ENCODE measurements at places on chromosomes 1 and 21. TPM values are rescaled to one million over a fixed set of nuclear protein-coding genes. Genes with fewer than 3 reads are reported as not detected.
A peak's percentile ranks its signal among the peaks of the same experiment; 100 is the strongest.

DNA sequence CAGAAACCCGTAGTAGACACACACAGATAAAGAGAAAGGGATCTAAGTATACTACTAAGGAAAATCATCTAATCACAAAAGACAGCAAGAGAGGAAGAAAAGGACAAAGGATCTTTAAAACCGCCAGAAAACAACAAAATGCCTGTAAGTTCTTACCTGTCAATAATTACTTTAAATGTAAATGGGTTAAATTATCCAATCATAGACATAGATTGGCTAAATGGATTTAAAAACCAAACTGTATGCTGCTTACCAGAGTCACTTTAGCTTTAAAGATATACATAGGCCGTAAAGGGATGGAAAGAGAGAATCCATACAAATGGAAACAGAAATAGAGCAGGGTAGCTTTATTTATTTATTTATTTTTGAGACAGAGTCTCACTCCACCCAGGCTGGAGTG is 44.0 kb downstream of the FLVCR1 start:
- no peak for DNase-seq

DNA sequence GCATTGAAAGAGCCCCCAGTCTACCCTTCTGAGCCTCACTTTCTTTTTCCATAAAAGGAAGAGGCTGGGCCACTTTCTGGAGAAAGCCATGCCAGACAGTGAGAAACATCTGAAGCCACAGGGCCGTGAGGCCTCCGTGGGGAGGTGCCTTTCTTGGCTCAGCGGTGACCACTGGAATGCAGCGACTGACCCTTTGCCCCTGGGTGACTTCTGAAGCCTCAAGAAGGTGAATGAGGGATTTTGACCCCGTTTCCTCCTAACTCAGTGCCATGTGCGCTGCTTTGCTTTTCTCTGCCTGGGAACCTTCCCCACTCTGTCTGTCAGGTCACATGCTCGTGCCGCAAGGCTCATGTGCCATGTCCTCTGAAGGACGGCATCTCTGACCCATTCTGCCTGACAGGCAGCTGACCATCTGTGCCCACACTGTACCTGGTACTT is 44.7 kb upstream of the A3GALT2 start:
- DNase-seq: peak; percentile 57

DNA sequence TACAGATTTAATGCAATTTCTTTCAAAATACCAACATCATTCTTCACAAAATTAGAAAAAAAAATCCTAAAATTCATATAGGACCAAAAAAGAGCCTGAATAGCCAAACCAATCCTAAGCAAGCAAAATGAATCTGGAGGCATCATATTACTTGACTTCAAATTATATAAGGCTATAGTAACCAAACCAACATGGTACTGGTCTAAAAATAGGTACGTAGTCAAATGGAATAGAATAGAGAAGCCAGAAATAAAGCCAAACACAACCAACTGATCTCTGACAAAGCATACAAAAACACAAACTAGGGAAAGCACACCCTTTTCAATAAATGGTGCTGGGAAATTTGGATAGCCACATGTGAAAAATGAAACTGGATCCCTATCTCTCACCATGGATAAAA is 112.3 kb upstream of the TSPAN2 start:
- no peak for DNase-seq

GRCh38 chr1:91171898-91172297 is 150.1 kb upstream of the ZNF644 start:
- no peak for DNase-seq

DNA sequence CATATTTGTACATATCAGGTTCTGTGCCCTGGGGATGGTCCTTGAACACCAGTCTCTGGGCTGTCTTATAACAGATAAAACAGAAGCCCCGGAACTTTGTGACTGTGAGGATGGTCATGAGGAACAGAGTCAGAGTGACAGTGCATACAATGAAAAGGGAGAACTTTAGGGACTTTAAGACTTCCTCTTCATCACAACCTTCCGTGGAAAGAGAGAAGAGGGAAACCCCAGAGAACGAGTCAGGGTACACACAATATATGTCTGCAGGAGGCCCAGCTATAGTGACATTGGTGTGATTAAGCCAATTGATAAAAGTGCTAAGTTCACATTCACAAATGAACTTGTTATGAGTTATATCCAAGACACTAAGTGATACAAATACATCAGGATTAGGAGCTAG is 32.1 kb downstream of the TLR5 start:
- DNase-seq: no peak

GRCh38 chr1:147567594-147568381 is 26.5 kb downstream of the BCL9 start:
- DNase-seq: peak; percentile 53

- DNase-seq: no peak
These were observed 17.3 kb upstream of the RBM15 start for GRCh38 chr1:110321846-110322245.

- DNase-seq: no peak
These were observed 138.9 kb upstream of the SOD1 start for GRCh38 chr21:31520561-31521098.

DNA sequence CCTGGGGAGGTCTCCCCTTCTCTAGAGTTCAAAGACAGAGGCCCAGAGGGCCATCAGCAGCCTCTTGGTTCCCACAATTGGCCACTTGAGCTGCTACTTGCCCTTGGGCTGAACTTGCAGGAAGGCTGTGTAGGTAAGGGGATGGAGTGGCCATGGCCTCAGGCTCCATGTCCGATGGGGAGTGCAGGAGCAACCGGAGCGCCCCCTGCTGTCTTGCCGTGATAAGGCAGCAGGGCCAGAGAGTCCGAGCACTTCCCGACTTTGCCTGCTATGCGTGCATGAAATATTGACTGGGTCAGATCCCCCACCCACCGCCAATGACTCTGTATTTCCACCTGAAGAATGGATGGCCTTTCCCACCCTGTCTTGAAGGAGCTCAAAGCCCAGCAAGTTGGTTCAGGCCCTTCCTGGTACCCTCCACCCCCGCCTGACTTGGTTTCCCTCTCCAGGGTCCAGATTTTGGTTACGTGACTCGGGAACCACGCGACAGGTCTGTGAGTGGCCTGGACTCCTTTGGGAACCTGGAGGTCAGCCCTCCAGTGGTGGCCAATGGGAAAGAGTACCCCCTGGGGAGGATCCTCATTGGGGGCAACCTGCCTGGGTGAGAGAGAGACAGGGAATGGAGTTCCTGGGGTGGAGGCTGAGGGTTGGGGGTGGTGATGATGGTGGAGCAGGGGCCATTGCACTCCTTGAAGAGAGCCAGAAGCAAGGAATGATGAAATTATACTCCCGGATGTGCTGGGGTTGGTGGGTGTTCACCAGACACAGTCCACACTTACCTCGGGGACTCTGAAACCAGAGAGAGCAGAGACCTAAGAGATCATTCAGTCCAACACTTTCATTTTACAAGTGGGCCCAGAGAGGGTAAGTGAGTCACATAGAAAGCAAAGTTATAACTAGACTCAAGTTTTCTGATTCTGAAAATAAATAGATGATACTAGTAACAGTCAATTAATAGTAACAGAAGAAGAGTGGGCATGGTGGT is 25.6 kb downstream of the PADI3 start:
- DNase-seq: peak; percentile 72

DNA sequence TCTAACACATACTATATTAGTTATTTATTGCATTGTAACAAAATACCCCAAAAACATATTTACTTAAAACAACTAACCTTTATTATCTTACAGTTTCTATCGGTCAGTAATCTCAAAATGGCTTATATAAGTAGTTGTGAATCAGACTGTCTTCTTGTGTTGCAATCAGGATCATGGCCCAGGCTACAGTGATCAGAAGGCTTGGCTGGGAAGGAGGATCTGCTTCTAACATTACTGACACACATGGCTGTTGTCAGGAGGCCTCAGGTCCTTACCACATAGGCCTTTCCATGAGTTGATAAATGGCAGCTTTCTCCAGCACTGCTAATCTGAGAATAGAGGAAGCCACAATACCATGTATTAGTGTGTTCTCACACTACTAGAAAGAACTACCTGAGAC is 33.7 kb downstream of the CFH start:
- no peak for DNase-seq

GRCh38 chr21:46404306-46404705 is 54.4 kb upstream of the DIP2A start:
- no peak for DNase-seq

GRCh38 chr1:26315874-26316850 is 1.6 kb upstream of the CD52 start:
- no peak for DNase-seq

DNA sequence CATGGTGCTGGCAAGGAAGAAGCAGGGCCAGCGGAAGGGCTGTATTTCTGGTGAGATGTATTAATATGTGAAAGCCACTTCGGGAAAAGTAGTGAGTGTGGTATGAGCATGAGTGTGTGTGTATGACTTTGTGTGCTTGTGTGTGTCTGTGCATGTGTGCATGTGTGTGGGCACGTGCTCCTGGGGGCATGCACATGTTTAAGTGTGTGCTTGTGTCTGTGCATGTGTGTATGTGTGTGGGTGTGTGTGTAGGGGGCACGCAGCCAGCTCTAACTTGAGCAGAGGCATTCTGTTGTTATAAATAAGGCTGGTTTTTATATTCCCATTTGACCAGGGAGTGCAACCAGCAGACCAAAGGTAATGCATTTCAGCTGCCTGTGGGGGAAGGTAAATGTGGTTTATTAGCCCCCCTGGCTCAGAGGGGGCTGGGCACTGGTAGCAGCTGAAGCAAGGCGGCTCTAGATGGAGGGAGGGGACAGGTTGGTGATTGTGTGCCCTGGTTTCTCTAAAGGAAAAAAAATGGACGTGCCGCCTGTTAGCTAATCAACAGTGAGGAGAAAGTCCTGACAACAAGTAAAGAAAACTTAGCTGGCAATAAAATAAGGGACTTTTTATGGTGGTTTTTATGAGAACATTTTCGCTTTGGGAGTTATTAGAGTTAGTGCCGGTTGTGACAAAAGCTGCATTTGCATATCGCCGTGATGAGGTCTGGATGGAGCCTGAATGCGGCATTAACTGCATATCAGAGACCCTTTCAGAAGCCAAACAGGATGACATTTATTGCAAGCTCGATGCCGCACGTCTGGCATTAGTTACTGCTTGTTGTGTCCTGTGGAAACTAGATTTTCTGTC is 180.1 kb downstream of the CAMTA1 start:
- no peak for DNase-seq

DNA sequence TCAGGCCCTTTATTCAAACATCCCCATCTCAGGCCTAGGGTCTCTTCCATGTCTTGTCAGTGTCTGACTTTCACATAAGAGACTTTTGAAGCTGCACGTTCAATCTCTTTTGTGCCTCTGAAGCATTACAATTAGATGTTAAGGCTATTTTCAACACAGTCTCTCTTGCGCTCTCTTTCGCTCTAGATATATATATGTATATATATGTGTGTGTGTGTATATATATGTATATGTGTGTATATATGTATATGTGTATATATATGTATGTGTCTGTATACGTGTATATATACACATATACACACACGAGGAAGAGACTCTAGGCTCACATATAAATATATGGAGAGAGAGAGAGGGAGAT is 162.5 kb upstream of the RNPC3 start:
- no peak for DNase-seq

DNA sequence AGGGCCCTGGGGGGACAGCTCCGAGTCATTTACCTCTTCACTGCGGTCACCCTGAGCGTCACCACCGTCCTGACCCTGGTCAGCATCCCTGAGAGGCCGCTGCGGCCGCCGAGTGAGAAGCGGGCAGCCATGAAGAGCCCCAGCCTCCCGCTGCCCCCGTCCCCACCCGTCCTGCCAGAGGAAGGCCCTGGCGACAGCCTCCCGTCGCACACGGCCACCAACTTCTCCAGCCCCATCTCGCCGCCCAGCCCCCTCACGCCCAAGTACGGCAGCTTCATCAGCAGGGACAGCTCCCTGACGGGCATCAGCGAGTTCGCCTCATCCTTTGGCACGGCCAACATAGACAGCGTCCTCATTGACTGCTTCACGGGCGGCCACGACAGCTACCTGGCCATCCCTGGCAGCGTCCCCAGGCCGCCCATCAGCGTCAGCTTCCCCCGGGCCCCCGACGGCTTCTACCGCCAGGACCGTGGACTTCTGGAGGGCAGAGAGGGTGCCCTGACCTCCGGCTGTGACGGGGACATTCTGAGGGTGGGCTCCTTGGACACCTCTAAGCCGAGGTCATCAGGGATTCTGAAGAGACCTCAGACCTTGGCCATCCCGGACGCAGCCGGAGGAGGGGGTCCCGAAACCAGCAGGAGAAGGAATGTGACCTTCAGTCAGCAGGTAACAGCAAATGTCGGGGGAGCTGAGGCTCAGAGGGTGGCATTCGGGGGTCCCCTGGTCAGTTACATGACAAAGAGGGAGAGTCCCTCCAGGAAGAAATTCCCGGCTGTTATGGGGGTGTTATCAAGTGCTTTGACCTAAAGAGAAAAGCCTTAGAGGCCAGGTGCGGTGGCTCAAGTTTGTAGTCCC is 12.6 kb downstream of the SLC45A1 start:
- no peak for DNase-seq

GRCh38 chr1:43386676-43387075 is 2.9 kb downstream of the MED8 start:
- no peak for DNase-seq

DNA sequence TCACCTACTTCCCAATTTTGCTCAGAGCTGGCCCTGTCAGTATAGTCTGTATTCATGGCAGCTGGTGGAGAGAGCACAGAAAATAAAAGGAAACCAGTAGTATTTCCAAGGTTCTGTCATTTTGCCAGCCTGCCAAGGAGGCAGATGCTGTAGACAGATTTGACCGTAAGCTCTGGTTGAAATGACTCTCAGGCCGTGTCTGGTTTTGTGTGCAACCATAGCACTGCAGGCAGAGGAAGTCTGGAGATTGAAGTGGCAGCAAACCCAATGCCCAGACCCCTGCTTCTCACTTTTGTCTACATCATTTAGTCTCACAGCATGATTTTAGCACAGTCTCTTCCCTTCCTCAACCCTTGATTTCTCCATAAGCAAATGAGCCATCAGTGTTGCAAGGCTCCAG is 291.7 kb downstream of the PAPPA2 start:
- no peak for DNase-seq

DNA sequence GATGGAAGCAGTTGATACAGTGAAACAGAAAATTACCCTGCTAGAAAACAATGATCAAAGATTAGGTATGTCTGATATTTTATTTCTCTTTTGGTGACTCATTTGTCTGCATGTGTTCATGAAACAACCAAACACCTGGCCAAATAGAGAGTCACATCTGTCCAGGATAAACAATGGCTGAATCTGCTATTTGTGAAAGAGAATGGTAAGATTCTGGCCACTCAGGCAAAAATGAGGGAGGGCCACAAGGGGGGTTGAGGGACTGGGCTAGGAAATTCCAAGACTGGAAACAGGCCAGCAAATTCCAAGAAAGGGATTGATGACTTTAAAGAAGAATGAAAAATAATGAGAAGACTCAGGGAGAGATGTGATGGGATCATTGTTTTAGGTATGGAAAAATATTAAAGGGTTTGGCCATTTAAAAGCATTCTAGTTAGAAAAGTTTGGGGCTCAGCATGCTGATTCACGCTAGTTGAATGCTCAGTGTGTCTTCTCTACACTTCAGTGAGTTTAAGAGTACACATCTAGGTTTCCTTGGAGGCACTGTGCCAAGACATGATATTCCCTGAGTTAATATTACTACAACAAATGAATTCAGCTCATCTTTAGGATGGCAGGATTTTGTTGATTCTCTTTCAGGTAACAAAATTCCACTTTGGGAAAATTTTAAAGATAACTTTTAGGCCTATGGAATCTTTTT is 44.9 kb downstream of the TRAF5 start:
- DNase-seq: peak; percentile 17

LCK gene
- total RNA-seq: 0.32 TPM

ESPN gene
- 11.0 TPM for total RNA-seq

TRAF5 gene
- 36.0 TPM for total RNA-seq

UBL4B gene
- not detected for total RNA-seq

RNF187 gene
- total RNA-seq: 32.3 TPM

LEFTY2 gene
- not detected for total RNA-seq

ETV3L gene
- total RNA-seq: not detected

ZNF669 gene
- total RNA-seq: 28.1 TPM

MROH9 gene
- not detected for total RNA-seq

KCNE1 gene
- not detected for total RNA-seq

SERPINC1 gene
- total RNA-seq: not detected

All from neural progenitor cell (in vitro differentiated cells).